Breast epithelium (tissue), 4 donors: ENCODE measurements at places on chromosomes 3 and 15. TPM values are rescaled to one million over a fixed set of nuclear protein-coding genes. Genes with fewer than 3 reads are reported as not detected.

GRCh38 chr3:62875558-62876002, 364 bp upstream of the CADPS start:
- DNase-seq: no peak

DNA sequence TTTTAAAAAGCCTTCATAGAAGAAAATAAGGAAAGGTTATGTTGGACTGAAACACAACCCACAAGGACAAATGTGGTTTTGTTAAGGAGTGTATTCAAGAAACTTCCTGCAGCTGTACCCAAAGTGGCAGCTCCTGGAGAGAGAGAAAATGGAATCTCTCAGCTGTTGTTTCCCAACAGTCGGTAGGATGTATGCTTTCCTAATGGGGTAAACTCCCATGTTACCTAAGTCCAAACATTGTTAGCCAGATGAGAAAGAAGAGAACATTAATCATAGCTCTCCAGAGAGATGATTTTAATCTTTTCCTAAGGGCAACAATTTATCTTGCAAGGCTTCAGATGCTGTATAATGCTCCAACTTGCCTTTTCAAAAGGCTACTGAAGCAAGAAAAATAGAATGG, 22.6 kb upstream of the TEX9 start:
- DNase-seq: no peak

DNA sequence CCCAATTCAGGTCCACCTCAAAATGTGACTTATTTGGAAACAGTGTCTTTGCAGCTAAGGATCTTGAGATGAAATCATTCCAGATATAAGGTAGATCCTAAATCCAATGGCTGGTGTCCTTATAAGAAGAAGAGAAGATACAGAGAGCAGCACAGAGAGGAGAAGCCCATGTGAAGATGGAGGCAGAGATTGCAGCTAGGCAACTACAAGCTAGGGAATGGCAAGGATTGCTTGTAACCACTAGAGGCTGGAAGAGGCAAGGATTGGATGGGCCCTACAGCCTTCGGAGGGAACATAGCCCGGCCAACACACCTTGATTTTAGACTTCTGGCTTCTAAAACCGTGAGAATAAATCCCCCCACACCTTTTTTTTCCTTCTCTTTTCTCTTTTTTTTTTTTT, 38.5 kb downstream of the SYN2 start:
- no peak for DNase-seq

DNA sequence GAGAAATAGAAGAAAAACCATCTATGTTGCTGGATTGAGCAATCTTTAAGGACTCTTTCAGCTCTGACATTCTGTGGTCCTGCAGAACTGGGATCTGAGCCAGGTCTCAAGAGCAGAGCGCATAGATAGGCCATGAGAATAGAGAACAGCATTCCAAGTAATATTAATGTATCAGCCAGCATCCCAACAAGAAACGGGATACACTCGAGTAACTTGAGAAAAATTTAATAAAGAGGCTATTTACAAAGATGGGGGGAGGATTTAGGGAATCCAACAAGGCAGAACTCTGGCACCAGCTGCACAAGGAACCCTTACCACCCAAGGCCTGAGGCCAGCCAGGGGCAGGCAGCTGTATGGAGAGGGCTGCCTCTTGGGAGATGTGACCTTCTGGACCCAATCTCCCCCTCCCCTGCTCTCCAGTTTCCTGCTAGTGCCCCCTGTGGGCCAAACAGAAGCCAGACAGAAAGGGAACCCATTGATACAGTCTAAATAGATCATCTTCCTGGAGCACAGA, 8.2 kb downstream of the TMOD2 start:
- no peak for DNase-seq

DNA sequence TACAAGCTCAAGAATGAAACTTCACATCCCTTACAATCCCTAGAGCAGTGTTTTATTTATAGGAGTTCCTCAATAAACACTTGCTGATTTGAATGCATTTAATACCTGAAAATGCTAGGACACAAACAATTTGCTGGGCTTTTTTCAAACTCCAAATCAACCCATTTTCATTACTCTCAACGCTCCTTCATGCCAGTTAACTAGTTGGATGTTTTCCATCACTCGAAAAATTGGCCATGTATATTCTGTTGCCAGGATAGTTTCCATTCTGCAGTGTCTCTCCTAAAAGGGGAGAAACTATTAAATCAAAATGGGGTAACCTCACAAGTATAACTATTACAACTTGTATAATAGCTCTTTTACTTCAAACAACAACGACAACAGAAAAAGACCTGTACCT, 1.2 kb downstream of the GBE1 start:
- DNase-seq: no peak

DNA sequence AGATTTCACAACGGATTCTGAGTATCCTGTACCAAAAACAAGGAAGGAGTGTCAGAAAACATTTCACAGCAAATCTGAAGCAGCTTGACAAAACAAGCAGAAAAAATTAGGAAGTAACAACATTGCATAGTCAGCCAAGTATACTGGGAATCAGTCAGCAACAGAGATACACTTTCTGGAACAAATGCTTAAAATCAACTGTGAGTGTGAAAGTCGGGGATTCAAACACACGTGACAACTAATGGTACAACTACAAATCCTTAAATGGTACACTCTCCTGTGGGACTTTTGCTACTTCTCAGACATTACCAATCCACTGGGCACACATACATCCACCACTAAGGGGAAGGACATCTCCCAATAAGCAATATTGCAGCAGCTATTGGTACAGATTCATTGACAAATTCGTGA, 296.6 kb upstream of the MME start:
- no peak for DNase-seq

GRCh38 chr15:25777037-25777436, 86.1 kb downstream of the ATP10A start:
- DNase-seq: no peak

Gene MEGF11
- total RNA-seq: not detected

Gene KBTBD13
- not detected for total RNA-seq

Gene ERICH6
- 0.29 TPM for total RNA-seq

Gene NR2E3
- total RNA-seq: 1.6 TPM

Gene GHSR
- not detected for total RNA-seq

Gene ECT2
- total RNA-seq: 15.4 TPM

Gene GABRB3
- 0.98 TPM for total RNA-seq
